ENCODE measurements at places on chromosomes 6 and 20.

DNA sequence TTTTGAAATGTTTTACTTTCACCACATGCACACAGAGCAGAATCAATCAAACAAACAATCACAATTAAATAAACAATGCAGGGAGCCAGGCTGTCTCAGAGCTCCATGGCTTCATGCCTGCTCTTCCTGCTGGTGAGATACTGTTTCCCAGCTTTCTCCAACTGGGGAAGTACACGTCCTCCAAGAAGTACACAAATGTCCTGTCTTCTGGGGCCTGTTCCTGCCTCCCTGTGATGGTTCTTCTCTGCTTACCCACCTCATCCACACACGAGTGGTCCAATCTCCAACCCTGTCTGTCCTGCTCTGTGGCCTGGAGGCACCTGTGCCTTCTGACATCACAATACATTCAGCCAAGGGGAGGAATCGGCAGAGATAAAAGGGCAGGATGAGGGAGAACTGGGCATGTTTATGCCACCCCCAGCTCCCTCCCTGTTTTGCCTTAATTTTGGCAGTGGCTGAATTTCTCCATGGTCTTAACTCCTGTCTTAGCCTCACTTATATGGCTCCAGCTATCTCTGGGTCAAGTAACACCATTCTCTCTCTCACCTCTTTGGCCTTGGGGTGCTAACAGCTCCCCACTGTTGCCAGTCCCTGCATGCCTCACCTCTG, 25.3 kb upstream of the TTPAL start:
- DNase-seq = no peak

DNA sequence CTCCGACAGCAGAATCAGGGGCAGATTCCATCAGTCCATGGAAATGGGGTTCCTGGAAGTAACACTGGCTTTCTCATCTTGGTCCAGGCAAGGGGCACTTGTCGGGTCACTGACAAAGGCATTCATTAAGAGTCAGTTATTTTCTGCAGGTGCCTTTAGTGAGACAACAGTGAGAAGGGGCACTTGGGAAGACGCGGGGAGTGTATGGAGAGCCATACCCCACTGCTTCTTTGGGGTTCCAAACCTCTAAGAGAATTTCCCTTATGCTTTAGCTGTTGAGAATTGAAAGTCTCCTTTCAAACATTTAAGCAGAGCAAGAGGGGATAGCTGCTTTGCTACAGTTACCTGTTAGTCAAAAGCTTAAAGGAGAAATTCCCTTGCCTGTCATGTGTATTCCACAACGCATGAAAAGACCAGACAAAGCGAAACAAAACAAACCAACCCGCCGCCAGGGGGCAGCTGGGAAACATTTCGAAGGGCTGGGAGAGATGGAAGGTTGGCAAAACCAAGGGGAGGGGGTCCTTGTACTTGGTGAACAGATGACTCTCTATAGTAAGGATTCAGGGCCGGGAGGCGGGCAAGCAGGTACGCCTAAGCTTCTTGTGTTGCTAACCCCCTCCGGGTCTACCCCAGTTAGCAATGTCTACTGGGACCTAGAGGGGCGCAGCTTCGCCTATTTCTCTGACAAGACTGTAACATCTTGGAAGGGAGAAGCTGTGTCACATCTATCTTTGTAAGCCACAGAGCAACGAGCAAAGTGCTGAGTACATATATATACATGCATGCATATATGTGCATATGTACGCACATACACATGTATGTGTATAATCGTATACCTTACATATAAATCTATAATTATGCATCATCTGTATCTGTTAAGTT, 474.9 kb upstream of the AGPAT4 start:
- DNase-seq = no peak

GRCh38 chr6:54003316-54003715, 107.9 kb upstream of the MLIP start:
- DNase-seq = no peak

DNA sequence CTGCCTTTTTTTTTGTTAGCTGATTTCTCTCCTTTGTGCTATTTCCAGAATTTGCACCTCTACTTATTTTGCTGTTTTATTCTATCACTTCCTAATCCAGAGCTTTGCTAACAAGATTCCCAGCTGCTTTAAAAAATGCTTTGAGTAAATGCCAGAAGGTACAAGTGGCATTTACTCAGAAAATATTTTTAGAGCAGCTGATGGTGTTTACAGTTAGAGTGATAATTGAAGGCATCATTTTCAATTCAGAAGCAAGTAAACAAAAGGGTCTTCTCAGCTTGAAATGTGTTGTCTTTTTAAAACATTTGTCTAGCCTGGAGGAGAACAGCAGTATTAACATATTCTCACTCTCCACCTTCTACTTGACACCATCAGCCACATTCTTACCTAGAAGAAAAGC, 99.9 kb downstream of the OTOR start:
- no peak for DNase-seq

DNA sequence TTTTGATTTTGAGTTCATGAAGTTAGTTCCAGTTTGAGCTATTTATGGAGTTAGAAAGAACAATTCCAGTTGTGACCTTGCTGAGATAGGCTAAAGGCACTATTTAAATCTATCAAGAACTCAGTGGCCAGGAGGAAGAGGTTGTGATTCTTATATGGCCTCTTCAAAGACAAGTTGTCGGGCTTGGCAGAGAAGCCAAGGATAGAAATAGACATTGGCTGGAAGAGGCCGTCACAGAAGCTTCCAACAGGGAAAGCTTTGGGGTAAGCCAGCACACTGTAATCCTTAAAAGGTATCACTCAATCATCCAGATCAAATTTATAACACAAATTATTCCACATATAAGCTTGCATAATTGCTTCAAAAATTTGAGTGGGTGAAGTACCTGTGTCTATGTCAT, 286.1 kb downstream of the SYNE1 start:
- DNase-seq = no peak

- DNase-seq = no peak
These were observed 221.9 kb downstream of the TBC1D32 start for GRCh38 chr6:121112356-121112755.

DNA sequence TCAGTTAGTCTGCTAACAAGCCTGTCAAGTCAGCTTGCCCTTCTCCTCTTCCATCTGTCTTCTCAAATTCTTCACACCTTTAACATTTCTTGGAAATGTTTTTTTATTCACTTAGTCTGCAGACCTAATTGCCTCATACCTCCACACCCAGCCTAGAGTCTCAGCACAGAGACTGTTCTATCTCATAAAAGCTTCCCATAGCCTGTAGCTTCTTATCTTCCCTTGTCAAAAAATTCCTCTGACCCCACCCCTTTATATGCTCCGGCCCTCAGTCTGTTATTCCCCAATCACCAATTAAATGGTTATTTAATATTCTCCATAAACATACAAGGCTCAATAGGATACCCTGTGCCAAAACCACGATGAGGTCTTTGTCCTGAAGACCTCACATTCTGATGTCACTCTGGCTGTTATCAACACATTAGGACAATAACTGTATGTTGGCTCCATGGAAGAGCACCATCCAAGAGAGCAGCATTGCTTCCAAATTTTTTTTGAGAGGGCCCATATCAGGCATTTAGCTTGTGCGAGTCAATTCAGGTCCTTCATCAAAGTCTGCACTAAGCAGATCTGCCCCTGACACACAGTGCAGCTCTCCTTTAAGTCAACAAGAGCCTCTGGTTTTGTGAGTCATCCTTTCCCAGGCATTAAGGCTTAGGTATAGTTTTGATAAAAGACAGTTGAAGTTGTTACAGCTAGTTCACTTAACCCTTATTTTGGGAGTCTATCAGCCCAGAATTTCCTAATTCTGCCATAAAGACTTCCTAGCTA, 83.2 kb upstream of the TBX18 start:
- DNase-seq = no peak

- no peak for DNase-seq
These were observed 1.1 kb downstream of the JAG1 start for GRCh38 chr20:10672624-10673127.

DNA sequence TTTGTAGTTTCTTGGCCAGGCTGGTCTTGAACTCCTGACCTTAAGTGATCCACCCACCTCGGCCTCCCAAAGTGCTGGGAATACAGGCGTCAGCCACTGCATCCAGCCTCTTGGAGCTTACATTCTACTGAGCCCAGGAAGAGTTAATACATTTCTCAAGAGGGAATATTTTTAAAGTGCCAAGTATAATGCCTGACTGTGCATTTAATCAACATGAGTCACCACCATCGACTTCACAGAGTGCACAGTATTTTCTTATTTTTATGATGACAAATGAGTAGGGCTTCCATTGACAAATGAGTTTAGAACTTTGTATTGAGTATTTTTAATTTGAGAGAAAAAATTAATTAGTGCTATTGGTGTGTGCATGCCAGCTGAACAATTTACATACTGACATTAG, 72.2 kb downstream of the SASH1 start:
- DNase-seq = no peak

GRCh38 chr6:69926745-69927144, 60.4 kb downstream of the COL19A1 start:
- DNase-seq = no peak

GRCh38 chr20:1417273-1417672, 24.4 kb upstream of the FKBP1A start:
- no peak for DNase-seq

GRCh38 chr20:3901028-3901705, 12.0 kb downstream of the PANK2 start:
- DNase-seq = no peak

DNA sequence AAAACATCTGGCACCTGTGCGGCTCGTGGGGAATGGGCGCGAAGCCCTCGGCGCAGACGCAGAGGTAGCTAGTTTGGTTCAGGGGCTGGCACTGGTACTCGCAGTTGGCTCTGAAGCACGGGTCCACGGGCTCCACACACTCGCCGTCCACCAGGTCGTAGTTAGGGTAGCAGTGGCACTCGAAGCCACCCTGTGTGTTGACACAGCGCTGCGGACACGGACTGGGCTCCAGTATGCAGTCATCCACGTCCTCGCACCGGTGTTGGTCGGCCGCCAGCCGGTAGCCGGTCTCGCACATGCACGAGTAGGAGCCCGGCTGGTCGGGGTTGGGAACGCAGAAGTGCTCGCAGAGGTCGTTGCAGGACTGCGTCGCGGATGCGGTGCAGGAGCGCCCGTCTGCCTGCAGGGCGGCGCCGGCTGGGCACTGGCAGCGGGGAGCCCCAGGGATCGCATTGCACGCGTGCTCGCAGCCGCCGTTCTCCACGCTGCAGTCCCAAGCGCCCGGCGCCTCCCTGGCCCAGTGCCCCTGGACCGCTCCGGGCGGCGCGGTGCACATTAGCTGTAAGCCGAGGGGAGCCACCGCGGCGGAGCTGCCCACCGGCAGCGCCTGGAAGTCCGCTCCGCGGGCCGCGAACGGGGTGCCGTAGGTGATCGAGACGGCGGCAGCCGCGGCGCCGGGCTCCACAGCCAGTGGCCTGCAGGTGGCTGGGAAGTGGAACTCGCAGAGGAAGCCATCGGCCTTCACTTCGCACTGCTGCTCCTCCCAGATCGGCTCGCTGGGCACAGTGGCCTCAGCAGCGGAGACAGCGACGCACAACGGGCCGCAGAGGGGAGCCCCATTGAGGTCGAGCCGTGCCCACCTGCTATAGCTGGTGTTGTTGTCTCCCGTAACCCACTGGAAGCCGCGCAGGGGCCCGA, 930 bp downstream of the THBD start:
- DNase-seq = no peak

- no peak for DNase-seq
These were observed 79.4 kb upstream of the FRMD1 start for GRCh38 chr6:168158213-168158979.

GRCh38 chr20:25508083-25508770, 77.1 kb downstream of the NINL start:
- DNase-seq = no peak

GRCh38 chr6:46491628-46492547, 639 bp upstream of the RCAN2 start:
- no peak for DNase-seq

DNA sequence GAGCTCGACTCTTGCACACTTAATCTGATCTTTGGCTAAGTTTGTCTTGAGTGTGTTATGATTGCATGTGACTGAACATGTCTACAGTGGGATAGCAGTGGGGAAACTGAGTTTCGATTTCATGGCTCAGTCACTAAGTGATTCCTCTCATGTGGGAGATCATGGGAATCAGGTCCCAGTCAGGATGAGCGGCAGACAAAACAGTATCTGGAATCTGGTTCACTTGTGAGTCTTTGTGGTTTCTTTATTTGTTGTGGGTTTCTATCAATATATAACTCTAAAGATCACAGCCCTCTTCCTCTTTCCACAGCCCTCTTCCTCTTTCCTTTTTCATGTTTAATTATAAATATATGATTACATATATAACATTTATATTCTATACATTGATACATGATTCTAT, 4.0 kb downstream of the RPP21 start:
- DNase-seq = no peak

DNA sequence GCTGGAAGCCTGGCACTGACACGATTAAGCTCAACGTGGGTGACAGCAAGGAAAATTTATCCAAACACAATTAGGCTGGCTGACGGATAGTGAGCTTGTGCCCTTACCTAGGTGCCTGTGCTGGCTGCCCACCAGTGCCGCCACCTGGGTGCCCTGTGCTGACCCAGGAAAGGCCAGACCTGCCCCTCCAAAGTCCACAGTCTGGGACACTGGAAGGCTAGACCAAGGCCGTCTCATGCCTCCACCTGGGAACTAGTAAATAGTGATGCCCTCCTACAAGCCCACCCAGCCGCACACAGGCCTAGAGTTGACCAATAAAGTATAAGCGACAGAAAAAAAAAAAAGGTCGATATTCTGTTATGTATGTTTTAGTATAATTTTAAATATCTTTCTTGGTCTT, 142.6 kb upstream of the MCHR2 start:
- no peak for DNase-seq

- DNase-seq = no peak
These were observed 425.9 kb upstream of the JARID2 start for GRCh38 chr6:14819840-14820420.

DNA sequence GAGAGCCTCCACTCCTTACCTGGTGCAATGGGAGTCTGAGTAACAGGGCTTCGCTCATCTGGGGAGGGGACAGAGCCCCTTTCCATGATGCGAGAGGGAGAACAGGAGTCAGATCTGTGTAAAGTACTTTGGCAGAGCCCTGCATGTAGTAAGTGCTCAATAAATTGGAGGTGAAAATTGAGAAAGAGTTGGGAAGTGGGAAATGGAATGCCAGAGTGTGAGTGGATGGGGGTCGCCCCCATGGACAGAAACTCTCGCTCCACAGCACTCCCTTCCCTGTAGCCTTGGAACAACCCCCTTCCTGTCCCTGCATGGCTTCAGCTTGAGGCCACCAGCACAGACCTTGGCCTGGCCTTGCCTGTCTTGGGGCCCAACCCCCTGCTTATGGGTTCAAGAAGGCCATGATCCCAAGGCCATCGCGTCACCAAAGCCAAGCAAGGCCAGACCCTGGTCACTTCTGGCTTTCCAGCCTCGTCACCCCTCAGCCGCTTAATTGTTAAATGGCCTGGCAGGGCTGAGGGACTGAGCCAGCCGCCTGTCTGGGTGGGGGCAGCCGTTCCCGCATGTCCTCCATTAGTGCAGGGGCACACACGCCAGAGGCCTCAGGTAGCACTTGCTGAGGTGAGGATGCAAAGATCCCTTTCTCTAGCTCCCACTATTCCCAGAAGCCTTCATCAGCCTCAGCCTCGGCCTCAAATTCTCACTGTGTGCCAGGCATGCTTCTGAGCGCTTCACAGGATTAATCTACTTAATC, 93.7 kb upstream of the PTPN1 start:
- no peak for DNase-seq

Data from activated CD4-positive, CD25-positive, alpha-beta regulatory T cell treated with anti-CD3 and anti-CD28 coated beads, Interleukin-2, amount 50 U/mL, for 16 hours (primary cell).